Kidney (tissue), 22 donors: ENCODE measurements at places on chromosomes 11 and 22. TPM values are rescaled to one million over a fixed set of nuclear protein-coding genes. Genes with fewer than 3 reads are reported as not detected.

GRCh38 chr11:34846467-34846866 is 69.7 kb downstream of the APIP start:
- H3K4me3 ChIP-seq: no peak overlapping the region
- no peaks in the 10 kb centered on the region for H3K4me1 ChIP-seq
- no peaks in the 10 kb centered on the region for H3K36me3 ChIP-seq
- H3K27ac ChIP-seq: no peak overlapping the region
- no peak for DNase-seq

GRCh38 chr11:35529971-35530495 is 4.6 kb upstream of the PAMR1 start:
- H3K4me3 ChIP-seq: no peak overlapping the region
- no peak for DNase-seq
- H3K27me3 ChIP-seq: no peaks in the 10 kb centered on the region

DNA sequence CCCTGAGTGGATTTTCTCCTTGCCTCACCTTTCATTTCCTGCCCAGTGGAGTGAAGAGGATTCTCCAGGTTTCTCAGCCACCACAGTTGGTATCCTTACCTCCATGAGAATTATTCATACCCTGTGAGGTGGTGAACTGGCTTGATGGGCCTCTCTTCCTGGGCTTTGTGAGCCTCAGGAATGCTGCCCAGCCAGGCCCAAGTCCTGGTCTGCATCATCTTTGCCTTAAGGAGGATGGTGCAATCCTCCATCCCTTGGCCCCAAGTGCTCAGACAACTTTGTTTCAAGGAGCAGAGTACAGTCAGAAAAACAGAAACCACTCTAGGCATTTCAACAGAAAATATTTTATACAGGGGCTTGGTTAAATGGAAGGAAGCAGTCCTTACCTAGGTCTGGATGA is 114.2 kb upstream of the CADM1 start:
- H3K27ac ChIP-seq: no peak overlapping the region
- no peak overlapping the region for H3K4me3 ChIP-seq
- no peaks in the 10 kb centered on the region for H3K36me3 ChIP-seq
- no peaks in the 10 kb centered on the region for H3K4me1 ChIP-seq
- DNase-seq: no peak

DNA sequence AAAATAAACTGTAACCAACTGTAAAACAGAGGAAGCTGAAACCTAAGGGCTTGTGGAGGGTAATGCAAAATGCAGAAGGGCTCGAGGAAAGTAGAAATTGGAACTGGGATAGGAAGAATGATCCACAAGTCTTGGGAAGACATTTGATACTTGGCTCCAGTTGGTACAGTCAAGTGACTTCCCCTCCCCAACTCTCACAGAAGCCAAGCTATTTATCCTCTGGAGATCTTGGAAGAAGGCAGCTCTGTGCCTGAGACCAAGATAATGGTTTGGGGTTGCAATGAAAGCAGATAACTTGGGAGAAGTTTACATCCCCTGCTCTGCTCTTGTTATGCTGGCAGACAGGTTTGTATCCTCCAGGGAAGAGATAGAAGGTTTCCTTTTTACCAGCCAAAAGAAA is 198.9 kb upstream of the ZC3H12C start:
- no peaks in the 10 kb centered on the region for H3K36me3 ChIP-seq
- no peak for DNase-seq
- no peaks in the 10 kb centered on the region for H3K4me1 ChIP-seq
- no peak overlapping the region for H3K27ac ChIP-seq

DNA sequence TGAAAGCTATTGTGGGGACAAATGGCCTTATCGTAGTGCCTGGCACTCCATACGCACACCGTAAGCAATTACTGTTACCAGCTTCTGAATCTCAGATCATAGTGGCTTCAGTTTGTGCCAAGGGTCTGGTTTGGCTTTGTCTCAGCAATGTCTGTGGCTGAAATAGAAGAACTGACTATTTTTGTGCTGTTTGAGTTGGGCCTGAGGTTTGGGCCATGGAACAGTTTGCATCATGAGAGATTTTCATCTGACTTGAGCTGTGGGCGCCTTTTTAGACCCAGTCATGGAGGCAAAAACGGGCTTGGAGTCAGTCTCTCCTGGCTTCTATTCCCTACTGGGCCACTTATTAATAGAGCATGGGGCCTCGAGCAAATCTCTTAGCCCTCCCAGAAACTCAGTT is 121.1 kb upstream of the CRYBB3 start:
- DNase-seq: no peak
- no peaks in the 10 kb centered on the region for H3K4me1 ChIP-seq
- no peaks in the 10 kb centered on the region for H3K27me3 ChIP-seq
- H3K4me3 ChIP-seq: no peak overlapping the region
- no peaks in the 10 kb centered on the region for H3K36me3 ChIP-seq

- DNase-seq: no peak
- H3K36me3 ChIP-seq: no peaks in the 10 kb centered on the region
- no peaks in the 10 kb centered on the region for H3K4me1 ChIP-seq
- no peak overlapping the region for H3K4me3 ChIP-seq
These were observed 74.7 kb upstream of the C11orf87 start for GRCh38 chr11:109347304-109347703.

DNA sequence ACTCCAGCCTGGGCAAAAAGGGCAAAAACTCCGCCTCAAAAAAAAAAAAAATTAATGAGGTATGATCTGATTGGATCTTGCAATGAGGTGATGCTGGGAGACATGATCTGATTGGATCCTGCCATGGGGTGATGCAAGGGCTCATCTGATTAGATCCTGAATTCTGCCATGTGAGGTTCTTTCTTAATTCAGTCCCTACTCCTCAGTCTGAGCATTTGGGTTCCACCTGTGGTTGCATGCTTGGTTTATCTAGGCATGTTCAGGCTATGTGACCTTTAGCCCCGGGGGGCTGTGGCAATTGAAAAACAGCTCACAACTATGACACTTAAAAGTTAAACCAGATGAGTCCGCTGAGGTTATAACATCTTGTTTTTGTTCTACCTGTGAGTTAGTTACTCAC is 4.8 kb upstream of the TRIM6 start:
- H3K4me1 ChIP-seq: no peaks in the 10 kb centered on the region
- no peak for DNase-seq
- H3K27me3 ChIP-seq: no peaks in the 10 kb centered on the region
- no peak overlapping the region for H3K27ac ChIP-seq

GRCh38 chr11:93908689-93909088 is 58.3 kb upstream of the VSTM5 start:
- DNase-seq: no peak
- no peaks in the 10 kb centered on the region for H3K27me3 ChIP-seq
- no peak overlapping the region for H3K27ac ChIP-seq
- no peaks in the 10 kb centered on the region for H3K36me3 ChIP-seq
- H3K4me1 ChIP-seq: no peaks in the 10 kb centered on the region

GRCh38 chr11:84420271-84420670 is 1134.1 kb upstream of the CCDC90B start:
- no peak overlapping the region for H3K27ac ChIP-seq
- H3K27me3 ChIP-seq: no peaks in the 10 kb centered on the region
- no peaks in the 10 kb centered on the region for H3K4me1 ChIP-seq
- H3K4me3 ChIP-seq: no peak overlapping the region
- DNase-seq: peak; percentile 78

DNA sequence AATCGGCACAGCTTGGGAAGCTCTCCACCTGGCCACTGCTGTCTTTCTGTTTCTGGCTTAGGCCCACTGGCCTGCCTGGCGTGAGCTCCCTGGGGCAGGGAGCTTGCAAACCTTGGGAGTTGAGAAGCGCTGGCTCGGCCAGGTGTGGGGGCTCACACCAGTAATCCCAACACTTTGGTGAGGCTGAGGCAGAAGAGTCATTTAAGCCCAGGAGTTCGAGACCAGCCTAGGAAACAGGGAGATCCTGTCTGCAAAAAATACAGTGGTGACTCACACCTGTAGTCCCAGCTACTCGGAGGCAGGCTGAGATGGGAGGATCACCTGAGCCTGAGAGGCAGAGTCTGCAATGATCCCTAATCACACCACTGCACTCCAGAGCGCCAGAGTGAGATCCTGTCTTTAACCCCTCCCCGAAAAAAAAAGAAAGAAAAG is 4.0 kb downstream of the AP5B1 start:
- peaks cover 22% of the 10 kb centered on the region for H3K4me1 ChIP-seq
- H3K27me3 ChIP-seq: no peaks in the 10 kb centered on the region
- no peak for DNase-seq
- no peak overlapping the region for H3K4me3 ChIP-seq
- peaks cover 2% of the 10 kb centered on the region for H3K36me3 ChIP-seq

DNA sequence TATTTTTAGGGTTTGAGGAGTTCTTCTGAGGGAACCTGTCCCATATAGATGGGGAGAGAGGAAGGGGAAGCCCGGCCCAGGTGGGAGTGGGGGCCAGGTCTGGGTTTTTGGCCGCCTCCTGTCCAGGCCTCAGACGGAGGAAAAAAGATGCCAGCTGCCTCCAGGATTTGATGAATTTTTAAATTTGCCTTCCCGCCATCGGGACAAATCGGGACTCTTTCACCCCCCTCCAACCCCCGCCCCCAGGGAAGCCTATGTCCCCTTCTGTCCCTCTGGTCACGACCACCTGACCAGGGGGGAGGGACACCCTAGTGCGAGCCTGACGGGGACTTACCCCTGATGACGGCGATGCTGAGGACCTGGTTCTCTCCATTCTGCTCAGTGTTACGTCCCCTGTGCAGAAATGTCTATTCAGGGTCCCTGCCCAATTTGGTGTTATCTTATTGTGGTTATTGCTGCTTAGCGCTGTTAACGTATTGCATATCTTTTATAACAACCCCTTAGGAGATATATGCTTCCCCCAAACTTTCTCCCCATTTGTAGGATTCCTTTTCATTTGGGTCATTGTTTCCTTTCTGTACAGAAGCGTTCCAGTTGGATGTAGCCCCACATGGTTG is 115.9 kb upstream of the GRK3 start:
- no peaks in the 10 kb centered on the region for H3K27me3 ChIP-seq
- H3K27ac ChIP-seq: no peak overlapping the region
- peak overlapping the region; percentile 88 for H3K4me3 ChIP-seq

DNA sequence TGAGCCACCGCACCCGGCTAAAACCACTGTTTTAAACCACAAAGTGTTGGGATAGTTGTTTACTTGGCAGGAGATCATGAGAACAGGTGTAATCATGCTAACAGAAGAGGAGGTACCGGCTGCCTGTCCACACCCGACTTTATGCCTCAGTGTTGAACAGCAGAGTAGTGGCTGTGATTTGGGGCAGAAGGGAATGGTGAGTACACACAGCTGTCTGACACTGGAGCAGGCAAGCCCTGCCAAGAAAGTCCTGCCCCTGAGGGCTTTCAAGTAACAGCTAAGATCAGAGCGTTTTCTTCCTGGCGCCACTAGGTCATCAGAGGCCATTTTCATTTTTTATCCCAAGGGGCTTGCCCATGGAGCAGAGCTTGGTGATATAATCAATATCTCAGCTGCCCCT is 8.1 kb downstream of the CDKN1C start:
- H3K4me1 ChIP-seq: no peaks in the 10 kb centered on the region
- no peak for DNase-seq
- no peak overlapping the region for H3K27ac ChIP-seq
- no peaks in the 10 kb centered on the region for H3K36me3 ChIP-seq
- no peak overlapping the region for H3K4me3 ChIP-seq
- no peaks in the 10 kb centered on the region for H3K27me3 ChIP-seq

DNA sequence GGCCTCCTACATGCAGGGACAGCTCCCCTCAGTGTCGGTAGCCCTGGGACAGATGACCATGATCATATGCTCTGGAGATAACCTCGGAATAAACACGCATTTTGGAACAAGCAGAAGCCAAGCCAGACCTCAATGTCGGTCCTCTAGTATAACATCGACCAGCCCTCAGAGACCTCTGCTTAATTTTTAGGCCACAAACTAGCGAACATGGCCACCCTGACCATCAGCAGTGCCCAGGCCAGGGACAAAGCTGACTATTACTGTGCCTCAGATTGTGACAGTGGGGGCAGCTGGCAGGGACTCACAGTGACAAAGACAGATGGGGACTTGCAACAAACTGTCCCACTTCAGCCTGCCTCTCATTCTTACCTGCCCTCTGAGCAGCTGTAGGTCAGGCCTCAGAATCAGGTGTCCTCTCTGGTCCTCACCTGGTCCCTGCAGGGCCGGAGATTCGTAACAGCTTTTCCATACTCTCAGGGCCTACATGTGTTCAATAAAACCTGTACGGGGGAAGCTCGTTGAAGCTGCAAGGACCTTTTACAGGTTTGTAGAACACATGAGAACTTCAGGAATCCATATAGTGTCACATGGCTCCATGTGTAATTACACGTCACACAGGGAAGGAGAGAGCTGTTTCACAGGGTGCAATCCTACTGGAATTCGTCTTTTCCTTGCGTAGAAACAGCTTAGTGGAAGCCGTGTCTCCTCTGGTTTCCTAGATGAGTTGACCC is 72.8 kb upstream of the IGLL5 start:
- H3K27ac ChIP-seq: no peak overlapping the region
- peaks cover 2% of the 10 kb centered on the region for H3K4me1 ChIP-seq
- no peaks in the 10 kb centered on the region for H3K27me3 ChIP-seq
- H3K4me3 ChIP-seq: no peak overlapping the region
- DNase-seq: no peak

DNA sequence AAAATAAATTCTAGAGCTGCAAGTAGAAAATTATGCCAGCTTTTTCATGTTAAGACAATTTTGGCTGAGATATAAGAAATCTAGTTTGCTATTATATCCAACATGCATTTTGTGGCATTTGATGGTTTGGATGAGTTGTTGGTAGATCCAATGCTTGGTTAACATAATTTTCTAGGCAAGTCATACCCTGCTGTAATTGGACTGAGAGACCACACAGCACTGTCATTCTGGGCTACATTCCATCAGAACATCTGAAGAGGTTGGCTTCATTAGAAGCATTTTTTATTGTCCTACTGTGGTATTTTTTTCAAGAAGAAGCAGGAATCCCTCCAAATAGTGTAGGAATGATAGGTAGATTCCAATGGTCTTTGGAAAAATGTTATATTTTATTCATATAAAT is 561.0 kb downstream of the LUZP2 start:
- no peaks in the 10 kb centered on the region for H3K36me3 ChIP-seq
- no peak for DNase-seq
- H3K4me3 ChIP-seq: no peak overlapping the region
- H3K27ac ChIP-seq: no peak overlapping the region

The CACNA1I gene
- 0.63 TPM for total RNA-seq

The OR2AG1 gene
- total RNA-seq: not detected

The GNG3 gene
- total RNA-seq: not detected

The CRYBB3 gene
- total RNA-seq: not detected

The MMP8 gene
- 0.16 TPM for total RNA-seq

The HEPACAM gene
- not detected for total RNA-seq

The GRIK4 gene
- 0.25 TPM for total RNA-seq

The OR51I1 gene
- total RNA-seq: 0.35 TPM

The SMC1B gene
- not detected for total RNA-seq

The SLC6A5 gene
- total RNA-seq: not detected

The RFPL1 gene
- total RNA-seq: not detected

The ANKK1 gene
- 0.60 TPM for total RNA-seq
